ENCODE measurements at places on chromosomes 2 and 18. TPM values are rescaled to one million over a fixed set of nuclear protein-coding genes. Genes with fewer than 3 reads are reported as not detected.

DNA sequence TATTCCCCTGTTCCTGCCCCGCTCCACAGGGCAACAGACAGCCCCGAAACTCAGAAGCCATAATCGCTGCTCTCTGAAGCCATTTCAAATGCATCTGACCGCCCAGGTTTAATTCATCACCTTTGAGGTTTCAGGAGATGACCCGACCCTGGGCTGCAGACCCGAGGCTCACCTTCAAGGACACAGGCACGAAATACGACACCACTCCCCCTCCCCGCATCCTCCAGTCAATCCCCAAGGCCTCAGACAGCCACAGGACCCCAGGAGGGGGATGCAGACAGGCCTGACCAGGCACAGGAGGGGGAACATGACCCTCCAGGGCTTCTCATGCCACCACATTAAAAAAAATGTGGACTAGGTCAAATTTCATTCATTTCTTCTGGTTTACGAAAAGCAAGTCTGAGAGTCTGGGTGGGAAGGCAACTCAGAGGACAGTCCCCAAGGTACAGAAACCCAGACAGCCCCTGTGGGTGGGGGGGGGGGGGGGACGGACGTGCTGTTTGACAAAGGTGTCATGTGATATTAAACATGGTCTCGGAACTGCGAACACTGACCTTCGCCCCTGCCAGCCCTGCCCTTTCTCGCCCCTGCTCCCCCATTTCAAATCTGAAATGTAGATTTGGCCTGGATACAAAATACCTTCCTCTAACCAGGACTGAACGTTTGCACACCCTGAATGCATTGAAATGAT is 142.9 kb downstream of the BCL11A start:
- H3K4me1 ChIP-seq, result no peaks in the 10 kb centered on the region
- no peak overlapping the region for H3K4me3 ChIP-seq
- H3K36me3 ChIP-seq, result no peaks in the 10 kb centered on the region
- H3K27ac ChIP-seq, result no peak overlapping the region

GRCh38 chr2:60780721-60781120 is 24.7 kb downstream of the PAPOLG start:
- H3K4me1 ChIP-seq, result no peaks in the 10 kb centered on the region
- H3K27me3 ChIP-seq, result no peaks in the 10 kb centered on the region
- no peak overlapping the region for H3K27ac ChIP-seq
- DNase-seq, result no peak
- no peak overlapping the region for H3K4me3 ChIP-seq

DNA sequence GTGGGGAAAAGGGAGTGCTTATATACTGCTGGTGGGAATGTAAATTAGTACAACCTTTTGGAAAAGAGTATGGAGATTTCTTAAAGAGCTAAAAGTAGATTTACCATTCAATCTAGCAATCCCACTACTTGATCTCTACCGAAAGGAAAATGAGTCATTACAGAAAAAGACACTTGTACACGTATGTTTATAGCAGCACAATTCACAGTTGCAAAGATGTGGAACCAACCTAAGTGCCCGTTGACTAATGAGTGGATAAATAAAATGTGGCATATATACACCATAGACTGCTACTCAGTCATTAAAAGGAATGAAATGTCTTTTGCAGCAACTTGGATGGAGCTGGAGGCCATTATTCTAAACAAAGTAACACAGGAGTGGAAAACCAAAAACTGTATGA is 29.5 kb downstream of the FLACC1 start:
- H3K36me3 ChIP-seq, result no peaks in the 10 kb centered on the region
- no peaks in the 10 kb centered on the region for H3K27me3 ChIP-seq
- H3K4me3 ChIP-seq, result no peak overlapping the region

- DNase-seq, result no peak
- no peaks in the 10 kb centered on the region for H3K36me3 ChIP-seq
- H3K27ac ChIP-seq, result no peak overlapping the region
Observed at GRCh38 chr2:179252423-179252822, 12.2 kb downstream of the SESTD1 start.

- H3K27ac ChIP-seq, result no peak overlapping the region
- DNase-seq, result no peak
- no peaks in the 10 kb centered on the region for H3K36me3 ChIP-seq
- H3K4me3 ChIP-seq, result no peak overlapping the region
- H3K27me3 ChIP-seq, result no peaks in the 10 kb centered on the region
- H3K4me1 ChIP-seq, result no peaks in the 10 kb centered on the region
Observed at GRCh38 chr18:50870138-50870845, 8.6 kb upstream of the ME2 start.

The TRABD2A gene
- total RNA-seq, result 44.1 TPM

- H3K4me1 ChIP-seq, result no peaks in the 10 kb centered on the region
- H3K27ac ChIP-seq, result no peak overlapping the region
- H3K4me3 ChIP-seq, result no peak overlapping the region
- no peak for DNase-seq
- H3K36me3 ChIP-seq, result no peaks in the 10 kb centered on the region
Observed at GRCh38 chr2:32688541-32688940, 60.7 kb downstream of the TTC27 start.

Data from testis (tissue), 5 donors.